Amygdala (tissue), 56 donors: ENCODE measurements at places on chromosomes 16 and 17.

DNA sequence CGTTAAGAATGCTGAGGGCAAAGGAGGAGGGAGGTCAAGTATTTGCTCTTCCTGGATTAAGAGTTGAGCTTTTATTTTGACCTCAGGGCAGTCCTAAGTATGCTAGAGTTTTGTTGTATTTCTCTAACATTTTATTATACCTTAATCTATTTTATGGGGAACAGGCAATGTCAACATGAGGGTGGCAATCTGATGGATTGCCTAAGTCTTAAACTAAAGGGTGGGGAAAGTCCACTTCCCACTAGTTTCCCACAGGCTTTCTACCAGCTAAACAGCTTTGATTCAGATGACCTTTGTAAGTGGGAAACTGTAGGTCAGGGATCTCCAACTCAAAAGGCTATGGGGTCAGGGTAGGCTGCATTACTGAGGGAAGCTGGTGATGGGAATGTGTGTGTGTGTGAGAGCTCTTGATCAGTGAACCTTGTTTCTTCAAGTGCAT is 24.9 kb downstream of the HSD17B2 start:
- no peak for DNase-seq

DNA sequence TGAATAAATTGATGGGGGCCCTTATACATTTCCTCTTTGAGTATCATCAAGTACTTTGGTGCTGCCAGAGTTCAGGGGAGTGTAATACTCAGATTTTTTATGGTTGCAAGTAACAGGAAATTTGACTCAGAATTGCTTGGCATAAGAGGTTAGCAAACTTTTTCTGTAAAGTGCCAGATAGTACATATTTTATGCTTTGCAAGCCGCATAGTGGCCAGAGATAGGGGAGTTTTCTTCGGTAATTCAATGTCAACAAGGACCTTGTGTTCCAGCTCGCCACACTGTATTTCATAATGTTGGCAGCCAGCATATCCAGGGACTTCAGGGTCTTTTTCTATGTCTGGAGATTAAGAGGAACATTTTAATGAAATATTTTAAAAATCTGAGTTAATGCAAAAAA is 51.0 kb upstream of the MARCHF10 start:
- DNase-seq: no peak

DNA sequence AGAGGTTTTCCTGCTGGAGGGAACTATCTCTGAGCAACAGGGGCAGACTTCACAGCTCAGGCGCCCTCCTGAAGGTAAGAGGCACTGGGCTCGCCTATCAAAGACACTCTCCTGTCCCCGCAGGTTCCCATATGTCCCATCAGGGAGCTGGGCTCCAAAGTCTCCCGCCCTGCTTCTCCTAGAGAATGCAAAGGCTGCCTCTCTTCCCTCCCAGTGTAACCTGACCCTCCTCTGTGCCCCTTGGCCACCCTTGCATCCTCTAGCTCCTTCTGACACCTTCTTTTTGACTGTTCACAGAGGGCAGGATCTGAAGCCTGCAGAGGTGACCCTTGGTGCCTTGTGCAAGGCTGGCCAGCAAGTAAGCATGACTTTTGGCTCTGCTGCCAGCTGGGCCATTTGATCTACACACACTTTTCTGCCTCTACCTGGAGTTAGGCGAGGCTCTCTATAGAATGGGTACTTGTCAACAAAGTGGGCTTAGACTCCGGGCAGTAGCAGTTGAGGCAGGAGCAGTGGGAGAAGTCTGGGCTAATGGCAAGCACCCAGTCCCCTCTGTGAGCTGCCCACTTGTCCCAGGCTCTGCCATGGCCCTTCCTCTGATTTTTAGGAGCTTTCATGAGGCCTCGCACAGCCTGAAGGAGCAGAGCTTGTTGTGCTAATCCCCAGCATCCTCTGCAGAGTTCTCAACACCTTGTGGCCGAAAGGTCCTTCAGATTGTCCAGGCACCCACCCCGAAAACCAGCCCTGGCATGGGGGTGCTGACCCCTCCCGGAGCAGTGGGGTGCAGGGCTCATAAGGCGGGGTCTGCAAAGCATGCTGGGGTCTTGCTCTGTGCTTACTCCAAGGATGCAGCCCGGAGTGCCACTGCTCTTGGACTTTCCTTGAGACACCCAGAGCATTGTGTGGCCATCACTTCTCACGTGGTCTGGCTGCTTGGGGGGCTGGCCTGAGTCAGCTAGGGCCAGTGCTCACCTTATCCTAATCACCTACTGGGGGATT is 122.9 kb downstream of the METRNL start:
- DNase-seq: no peak

DNA sequence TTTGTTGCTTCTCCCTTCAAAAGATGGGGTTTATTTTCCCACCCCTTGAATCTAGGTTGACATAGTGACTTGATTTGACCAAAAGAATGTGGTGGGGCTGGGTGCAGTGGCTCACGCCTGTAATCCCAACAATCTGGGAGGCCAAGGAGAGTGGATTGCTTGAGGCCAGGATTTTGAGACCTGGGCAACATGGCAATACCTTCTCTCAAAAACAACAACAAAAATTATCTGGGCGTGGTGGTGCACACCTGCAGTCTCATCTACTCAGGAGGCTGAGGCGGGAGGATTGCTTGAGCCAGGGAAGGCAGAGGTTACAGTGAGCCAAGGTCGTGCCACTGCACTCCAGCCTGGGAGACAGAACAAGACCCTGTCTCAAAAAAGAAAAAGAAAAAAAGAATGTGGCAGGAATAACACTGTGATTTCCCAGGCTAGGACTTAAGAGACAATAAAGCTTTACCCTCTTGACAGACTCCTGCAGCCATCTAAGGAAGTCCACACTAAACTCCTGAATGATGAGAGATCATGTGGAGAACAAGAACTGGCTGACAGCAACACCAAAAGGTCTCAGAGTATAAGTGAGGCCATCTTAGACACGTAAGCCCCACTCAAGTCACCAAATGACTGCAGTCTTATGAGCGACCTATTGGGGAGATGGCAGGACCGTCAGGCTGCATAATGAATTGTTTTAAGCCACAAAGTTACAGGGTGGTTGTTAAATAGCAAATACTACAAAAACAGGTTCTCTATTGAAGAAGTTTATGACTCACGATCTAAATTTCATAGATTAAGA is 37.0 kb downstream of the FBXL20 start:
- no peak for DNase-seq

- DNase-seq: no peak
Observed at GRCh38 chr17:73767696-73768095, 123.5 kb upstream of the SDK2 start.

GRCh38 chr17:49016775-49017463 is 19.7 kb downstream of the IGF2BP1 start:
- no peak for DNase-seq

- no peak for DNase-seq
Observed at GRCh38 chr16:35691057-35691456, 2231.6 kb downstream of the TP53TG3F start.

GRCh38 chr17:31534223-31534888 is 142.9 kb downstream of the RAB11FIP4 start:
- DNase-seq: no peak

- DNase-seq: no peak
Observed at GRCh38 chr17:13004336-13004735, 13.5 kb downstream of the ELAC2 start.

DNA sequence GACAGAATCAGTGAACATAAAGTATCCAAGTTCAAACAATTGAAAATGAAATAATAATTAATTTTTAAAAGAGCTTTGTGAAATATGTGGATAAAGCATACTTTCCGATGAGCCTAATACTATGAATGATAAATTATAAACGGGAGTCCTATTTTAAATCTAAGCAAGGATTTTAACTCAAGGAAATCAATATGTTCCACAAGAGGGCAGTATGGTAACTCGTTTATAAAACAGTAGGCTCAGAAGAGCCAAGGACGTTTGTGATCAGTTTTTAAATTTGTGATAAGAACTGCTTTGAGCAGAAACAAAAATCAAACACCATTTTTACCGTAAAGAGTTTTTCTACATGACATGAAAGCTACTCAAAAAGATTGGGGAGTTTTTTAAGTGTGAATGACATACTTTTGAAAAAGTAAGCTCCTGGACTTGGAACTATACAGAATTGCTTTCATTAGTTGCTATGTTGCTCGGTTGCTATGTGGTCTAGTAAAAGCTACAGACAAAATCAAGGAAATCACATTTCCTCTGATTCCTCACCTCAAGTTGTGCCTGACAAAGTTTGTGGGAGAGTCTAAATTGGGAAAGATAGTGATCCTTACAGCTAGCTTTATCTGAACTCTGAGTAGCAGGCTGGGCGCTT is 11.8 kb upstream of the TEKT1 start:
- no peak for DNase-seq

DNA sequence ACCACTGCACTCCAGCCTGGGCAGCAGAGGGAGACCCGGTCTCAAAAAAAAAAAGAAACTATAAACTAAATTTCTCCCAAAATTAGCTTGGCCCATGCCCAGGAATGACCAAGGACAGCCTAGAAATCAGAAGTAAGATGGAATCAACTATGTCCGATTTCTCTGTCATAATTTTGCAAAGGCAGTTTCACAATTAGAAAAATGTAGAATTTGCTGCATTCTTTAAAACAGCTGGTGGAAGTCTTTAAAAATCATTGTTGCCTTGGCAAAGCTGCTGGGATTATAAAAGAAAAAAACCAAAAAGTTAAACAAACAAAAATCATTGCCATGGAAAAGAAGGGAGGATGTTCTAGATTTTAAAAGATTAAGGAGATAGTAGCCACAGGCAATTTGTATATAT is 32.4 kb downstream of the WWP2 start:
- no peak for DNase-seq

DNA sequence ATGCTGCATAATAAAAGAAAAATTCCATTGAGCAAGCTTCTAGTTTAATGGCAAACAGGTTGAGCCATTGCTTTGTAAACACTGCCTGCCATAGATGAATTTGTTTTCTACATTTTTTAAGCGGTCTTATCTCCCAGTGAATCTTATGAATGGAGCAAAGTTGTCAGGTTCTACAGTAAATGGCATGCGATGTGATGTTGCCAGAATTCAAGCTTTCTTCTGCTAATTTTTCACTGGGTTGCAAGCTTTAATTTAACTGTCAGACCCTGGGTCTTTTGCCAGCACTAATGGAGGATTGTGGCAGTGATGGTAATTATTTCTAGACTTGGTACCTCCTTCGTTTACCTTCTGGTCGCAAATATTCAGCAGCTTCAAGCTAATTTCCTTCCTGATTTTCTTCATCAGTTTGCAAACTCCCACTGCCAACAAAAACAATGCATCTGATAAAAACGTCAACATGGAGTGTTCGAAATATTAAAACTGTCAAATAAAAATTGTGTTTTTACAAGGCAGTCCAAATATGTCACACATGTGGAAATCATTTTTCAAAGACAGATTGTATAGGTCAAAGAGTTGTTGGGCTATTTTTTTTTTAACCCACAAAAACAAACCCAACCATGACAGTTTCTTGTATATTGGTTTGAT is 274.2 kb upstream of the ERCC4 start:
- DNase-seq: no peak

GRCh38 chr17:40485851-40486521 is 15.4 kb downstream of the TNS4 start:
- DNase-seq: no peak

DNA sequence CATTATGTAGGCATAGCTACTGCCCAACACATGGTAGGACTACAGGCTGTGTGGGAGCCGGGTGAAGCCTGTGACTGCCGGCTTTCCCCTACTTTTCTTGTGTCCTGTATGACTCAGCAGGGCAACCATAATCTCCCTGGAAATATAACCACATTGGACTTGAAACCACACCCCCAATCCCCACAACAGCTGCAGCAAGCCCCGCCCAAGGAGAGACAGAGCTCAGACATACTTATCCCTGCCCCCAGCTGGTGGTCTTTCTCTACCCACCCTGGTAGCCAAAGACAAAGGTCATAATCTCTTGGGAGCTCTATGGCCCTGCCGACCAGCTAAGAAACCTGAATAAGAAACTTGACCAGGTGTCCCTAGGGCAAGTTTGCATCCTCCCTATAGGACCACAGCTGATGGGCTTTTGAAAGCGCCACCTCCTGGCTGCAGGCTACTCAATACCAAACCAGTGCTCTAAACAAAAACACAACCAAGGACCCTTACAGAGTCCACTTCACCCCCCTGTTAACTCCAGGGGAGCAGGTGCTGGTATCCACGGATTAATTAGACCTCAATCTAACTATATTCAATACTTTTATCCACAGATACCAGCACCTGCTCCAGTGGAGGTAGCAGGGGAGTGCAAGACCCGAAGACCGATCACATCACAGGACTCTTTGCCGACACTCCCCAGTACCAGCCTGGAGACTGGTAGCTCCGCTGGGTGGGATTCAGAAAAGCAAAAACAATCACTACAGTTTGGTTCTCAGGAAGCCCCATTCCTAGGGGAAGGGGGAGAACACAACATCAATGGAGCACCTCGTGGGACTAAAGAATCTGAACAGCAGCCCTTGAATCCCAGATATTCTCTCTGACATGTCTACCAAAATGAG is 91.2 kb downstream of the IRX5 start:
- DNase-seq: no peak

GRCh38 chr16:628321-629061 is 2.3 kb upstream of the WFIKKN1 start:
- DNase-seq: no peak

GRCh38 chr17:4788807-4789700 is at the start of gene GLTPD2:
Gene GLTPD2, plus strand, starts transcription at chr17:4788964. Its CDS starts 48 bp downstream, at chr17:4789012.
- no peak for DNase-seq

DNA sequence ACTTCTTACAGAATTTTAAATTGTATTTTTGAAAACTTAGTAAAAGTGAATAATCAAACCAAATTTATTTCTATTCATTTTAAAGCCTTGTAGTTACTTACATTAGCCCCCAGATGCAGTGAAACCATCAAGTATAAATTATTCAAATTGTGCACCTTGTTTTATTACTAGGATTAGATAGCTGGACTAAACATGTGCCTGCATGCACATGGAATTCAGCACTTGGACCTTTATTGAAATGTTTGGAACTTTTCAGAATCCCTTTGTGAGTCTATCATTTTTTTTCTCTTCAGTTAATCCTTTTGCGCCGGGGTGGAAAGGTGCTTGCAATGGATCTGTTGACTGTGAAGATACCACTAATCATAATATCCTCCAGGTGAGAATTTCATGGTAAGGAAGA is 4.7 kb downstream of the ZPBP2 start:
- no peak for DNase-seq
